ENCODE measurements at places on chromosomes 5 and 9. TPM values are rescaled to one million over a fixed set of nuclear protein-coding genes. Genes with fewer than 3 reads are reported as not detected.

- no peaks in the 10 kb centered on the region for H3K27me3 ChIP-seq
- no peak overlapping the region for H3K4me3 ChIP-seq
- H3K4me1 ChIP-seq: no peaks in the 10 kb centered on the region
- H3K27ac ChIP-seq: no peak overlapping the region
These were observed 34.2 kb upstream of the IL7R start for GRCh38 chr5:35822511-35822910.

- no peaks in the 10 kb centered on the region for H3K36me3 ChIP-seq
- H3K4me3 ChIP-seq: no peak overlapping the region
- H3K27me3 ChIP-seq: no peaks in the 10 kb centered on the region
- DNase-seq: no peak
These were observed 66.2 kb upstream of the CLINT1 start for GRCh38 chr5:157924931-157925729.

SLC6A3 gene
- total RNA-seq: 0.61 TPM

GRCh38 chr9:106092083-106092482 is 397.7 kb downstream of the TMEM38B start:
- no peaks in the 10 kb centered on the region for H3K27me3 ChIP-seq
- H3K4me1 ChIP-seq: no peaks in the 10 kb centered on the region
- no peak for DNase-seq
- H3K4me3 ChIP-seq: no peak overlapping the region
- H3K36me3 ChIP-seq: peaks cover 6% of the 10 kb centered on the region

DNA sequence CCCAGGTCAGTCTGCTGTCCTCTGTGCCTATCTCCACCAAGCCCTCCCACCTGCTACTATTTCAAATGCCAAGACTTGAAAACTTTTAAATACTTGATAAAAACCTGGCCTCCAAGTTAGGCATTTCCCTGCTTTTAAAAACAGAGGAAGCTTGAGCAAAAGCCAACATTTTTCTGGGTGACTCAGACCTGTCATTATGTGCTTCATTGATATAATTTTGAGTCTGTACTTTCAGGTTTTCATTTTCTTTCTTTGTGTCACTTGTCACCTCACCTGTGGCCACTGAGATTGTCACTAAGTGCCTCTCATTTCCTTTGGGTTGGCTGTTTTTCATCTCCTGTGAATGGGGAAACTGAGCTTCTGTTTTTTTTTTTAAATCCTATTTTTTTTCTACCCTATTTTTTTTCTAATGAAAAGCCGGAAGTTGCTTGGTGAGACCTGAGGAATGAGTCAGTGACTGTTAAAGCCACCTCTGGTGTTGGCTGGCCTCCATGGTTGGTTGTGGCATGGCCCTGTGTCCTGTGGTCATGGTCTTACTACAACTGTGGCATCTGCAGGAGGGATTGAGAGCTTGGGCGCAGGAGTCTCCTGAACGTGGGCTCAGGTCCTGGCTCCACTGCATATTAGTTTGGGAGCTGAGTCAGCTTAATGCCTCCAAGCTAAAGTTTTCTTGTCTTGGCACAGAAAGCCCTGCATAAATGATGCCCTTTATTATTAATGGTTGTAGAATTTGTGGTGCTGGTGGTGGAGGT is 56.7 kb downstream of the ARHGAP26 start:
- H3K4me3 ChIP-seq: no peak overlapping the region
- DNase-seq: no peak
- H3K4me1 ChIP-seq: peaks cover 9% of the 10 kb centered on the region
- no peaks in the 10 kb centered on the region for H3K27me3 ChIP-seq

GRCh38 chr5:16413166-16413860 is 52.3 kb downstream of the ZNF622 start:
- no peaks in the 10 kb centered on the region for H3K27me3 ChIP-seq
- H3K4me3 ChIP-seq: no peak overlapping the region
- H3K4me1 ChIP-seq: no peaks in the 10 kb centered on the region

DNA sequence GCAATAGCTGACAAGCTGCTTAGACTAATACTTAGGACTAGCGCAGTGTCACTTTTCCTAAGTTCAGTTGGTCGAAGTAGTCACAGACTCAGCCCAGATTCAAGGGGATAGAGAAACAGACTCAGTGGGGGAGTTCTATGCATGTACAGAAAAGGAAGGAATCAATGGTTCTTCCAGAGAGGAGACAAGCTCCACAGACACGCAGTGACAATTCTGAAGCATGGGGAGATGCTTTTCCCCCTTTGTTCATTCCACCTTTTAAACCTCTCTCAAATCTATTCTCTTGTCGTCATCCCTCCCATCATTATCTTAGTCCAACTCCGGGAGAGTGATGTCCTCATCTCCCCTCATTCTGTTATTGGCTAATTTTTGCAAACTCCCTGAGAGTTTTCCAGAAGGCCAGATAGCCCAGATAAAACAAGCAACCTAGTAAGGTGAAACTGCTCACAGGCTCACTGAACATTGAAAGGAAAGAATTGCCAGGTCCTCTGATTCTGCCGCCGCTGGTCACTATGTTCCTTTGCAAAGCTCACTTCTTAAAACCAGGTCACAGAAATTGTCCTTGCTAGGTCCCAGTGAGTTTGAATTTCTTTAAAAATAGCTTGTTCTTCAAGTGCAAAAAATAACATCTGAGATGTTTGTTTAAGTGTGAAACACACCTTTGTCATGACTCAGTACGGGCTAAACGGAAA is 13.4 kb upstream of the STRBP start:
- H3K27ac ChIP-seq: no peak overlapping the region
- H3K27me3 ChIP-seq: no peaks in the 10 kb centered on the region
- no peak for DNase-seq
- peaks cover 6% of the 10 kb centered on the region for H3K36me3 ChIP-seq
- no peaks in the 10 kb centered on the region for H3K4me1 ChIP-seq

GRCh38 chr9:138077898-138078540 is 200.4 kb downstream of the CACNA1B start:
- H3K4me1 ChIP-seq: no peaks in the 10 kb centered on the region
- no peak overlapping the region for H3K27ac ChIP-seq
- no peak for DNase-seq
- H3K27me3 ChIP-seq: no peaks in the 10 kb centered on the region
- no peak overlapping the region for H3K4me3 ChIP-seq

Measured in H9 (cell line).